ENCODE measurements at places on chromosomes 2 and 18.
A peak's percentile ranks its signal among the peaks of the same experiment; 100 is the strongest.

GRCh38 chr2:120677696-120678247 is 57.9 kb upstream of the GLI2 start:
- no peak for DNase-seq

GRCh38 chr18:77254711-77255405 is 5.2 kb downstream of the GALR1 start:
- DNase-seq: no peak

- DNase-seq: no peak
Measured at GRCh38 chr18:457521-458412, 42.7 kb downstream of the COLEC12 start.

GRCh38 chr2:230714136-230714480 is 1.5 kb downstream of the CAB39 start:
- DNase-seq: peak; percentile 36

DNA sequence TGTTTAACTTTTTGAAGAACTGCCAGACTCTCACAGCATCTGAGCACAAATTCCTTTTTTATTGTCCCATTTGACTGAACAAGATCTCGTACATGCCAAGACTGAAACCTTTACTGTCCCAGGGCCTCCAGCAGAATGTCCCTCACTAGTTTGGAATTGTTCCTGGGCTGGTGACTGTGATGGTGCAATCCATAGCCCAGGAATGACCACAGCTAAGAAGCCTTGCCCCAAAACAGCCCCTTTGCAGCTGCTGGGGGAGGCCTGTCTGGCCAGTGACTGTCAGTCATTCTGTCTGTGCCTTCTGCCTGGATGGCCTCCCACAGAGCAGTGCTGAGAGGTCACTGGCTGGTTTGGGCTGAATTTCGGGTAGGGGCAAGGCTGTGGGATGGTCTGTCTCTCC is 184.5 kb upstream of the MSH6 start:
- DNase-seq: no peak

DNA sequence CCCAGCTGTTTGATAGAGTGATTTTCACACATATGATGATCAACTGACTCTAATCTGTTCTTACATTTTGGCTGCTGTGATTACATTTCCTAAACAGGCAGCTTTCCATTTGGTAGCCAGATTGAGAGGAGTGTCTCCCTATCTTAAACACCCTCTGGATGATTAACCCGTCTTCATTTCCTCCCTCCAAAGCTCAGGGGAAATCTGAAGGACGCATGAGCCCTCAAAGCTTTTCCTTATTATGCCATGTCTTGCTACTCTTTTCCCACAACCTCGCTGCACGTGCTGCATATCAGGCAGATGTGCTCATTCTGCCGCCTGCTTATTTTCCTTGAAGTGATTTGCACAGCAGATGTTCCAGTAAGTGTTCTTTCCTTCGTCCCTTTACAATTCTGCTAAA is 837.4 kb downstream of the LRRTM4 start:
- peak; percentile 13 for DNase-seq

DNA sequence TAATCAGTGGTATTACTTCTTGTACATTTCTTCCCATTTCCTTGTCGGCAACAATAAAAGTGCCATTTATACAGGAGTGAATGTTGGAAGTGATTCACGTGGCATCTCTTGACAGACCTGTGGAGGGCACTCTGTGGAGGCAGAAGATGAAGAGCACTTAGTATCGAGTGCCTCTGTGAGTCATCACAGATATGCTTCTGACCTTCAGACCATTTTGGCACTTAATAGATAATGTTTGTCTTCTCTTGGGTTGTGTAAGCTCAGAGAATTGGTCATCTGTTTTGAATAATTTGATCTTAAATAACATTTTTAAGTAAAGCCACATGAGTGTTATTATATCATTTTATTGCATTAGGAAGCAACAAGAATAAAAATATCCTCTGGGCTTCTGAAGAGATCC is 305.5 kb downstream of the PTPRM start:
- no peak for DNase-seq

DNA sequence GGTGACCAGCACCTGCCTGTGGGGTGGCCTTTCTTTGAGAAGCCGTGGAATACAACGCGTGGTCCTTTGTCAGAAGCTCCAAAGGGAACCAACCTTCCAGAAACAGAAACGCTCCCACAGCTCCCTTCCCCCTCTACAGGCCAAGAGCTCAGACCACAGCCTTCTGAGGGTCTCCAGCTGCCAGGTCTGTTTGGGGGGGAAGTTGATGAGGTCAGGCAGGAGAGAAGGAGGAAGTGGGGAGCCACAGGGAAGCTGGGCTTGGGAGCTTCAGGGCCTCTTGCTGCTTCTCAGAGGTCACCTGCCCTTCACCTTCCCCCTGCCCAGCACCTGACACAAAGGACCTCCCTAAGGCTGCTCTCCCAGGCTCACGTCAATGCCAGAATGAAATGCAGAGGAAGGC is 287.7 kb upstream of the ID2 start:
- no peak for DNase-seq

DNA sequence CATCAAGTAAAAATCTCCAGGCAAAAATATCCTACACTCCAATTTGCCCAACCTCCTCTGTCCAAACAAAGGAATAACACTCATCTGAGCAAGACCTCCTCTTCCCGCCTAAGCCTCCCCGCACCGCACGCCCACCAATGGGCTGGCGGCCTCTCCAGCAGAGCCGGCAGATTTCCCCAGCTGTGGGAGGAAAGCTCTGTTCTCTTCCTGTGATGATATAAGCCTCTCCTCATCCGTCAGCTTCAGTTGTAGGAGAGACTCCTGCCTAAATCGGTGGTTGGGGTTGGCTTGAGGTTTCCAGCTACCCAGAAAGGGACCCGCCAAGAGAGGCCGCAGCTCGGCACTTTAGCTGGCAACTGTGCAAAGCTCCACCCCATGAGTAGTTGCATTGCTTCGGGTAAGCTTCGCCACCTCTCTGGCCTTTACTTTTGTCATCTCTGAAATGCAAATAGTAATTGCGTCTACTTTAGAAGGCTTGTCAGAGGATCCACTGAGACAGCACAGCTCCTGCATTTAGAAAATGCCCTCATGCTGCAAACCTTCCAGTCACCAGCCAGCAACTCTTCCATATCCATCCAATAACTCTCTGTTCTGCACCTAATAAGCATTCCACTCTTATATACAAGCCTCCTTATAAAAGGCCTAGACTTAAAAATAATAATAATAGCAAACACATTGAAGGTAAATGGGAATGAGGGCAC is 146.4 kb downstream of the MYT1L start:
- no peak for DNase-seq

- DNase-seq: no peak
Measured at GRCh38 chr2:96602330-96602823, 35.7 kb downstream of the KANSL3 start.

GRCh38 chr2:161059388-161059787 is 100.8 kb upstream of the TANK start:
- DNase-seq: no peak

- no peak for DNase-seq
Measured at GRCh38 chr18:37668971-37669747, 103.6 kb upstream of the CELF4 start.

GRCh38 chr2:45009303-45009927 is at the start of gene SIX2:
Gene SIX2 (minus strand): TSS chr2:45009452. CDS start chr2:45009110, 342 bp downstream.
- DNase-seq: peak; percentile 79

DNA sequence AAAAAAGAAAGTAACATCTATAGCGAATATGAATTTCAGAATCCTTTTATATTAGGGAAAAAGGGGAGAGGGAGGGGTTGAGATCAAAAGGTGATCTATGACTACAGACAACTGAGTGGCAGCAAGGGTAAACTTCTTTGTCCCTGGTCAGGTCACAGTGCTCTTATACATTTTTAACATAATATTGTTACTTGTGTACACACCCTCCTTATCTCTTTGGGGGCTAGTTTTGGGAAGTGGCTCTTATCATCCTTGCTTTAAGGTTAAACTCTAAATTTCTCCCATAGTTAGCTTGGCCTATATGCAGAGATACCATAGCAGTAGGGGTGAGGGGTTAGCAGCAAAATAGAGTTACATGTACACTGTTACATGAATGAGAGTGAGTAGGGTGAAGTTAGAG is 31.6 kb upstream of the ATG16L1 start:
- DNase-seq: no peak

GRCh38 chr2:14132386-14132785 is 500.1 kb upstream of the LRATD1 start:
- no peak for DNase-seq

DNA sequence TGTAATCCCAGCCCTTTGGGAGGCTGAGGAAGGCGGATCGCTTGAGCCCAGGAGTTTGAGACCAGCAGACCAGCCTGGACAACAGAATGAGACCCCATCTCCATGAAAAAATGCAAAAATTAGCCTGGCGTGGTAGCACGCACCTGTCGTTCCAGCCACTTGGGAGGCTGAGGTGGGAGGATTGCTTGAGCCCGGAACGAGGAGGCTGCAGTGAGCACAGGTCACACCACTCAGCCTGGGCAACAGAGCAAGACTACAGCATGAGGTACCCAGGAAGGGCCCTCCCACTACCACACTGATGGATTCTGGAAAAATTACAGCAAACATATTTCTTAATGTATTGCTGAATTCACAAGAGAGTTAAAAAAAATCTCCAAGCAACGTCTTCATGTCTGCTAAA is 56.3 kb upstream of the HPCAL1 start:
- no peak for DNase-seq

DNA sequence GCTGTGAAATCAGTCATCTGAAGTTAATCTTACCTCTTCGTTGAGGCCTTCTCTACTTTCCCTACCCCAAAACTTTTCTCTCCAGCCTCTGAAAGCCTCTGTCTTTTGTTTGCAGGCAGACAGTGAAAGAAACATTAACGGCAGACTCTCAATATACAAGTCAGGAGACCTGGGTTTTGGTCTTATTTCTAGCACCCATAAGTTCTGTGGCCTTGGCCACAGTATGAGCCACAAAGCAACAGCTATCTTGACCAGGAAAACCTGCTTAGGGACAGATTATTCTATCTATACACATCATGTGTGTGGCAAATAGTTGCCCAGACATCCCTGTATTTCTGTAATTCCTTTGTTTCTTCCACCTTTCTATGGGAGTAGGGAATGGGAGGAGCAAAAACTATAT is 318.3 kb downstream of the AGPS start:
- DNase-seq: no peak

GRCh38 chr2:66024391-66024790 is 410.5 kb upstream of the MEIS1 start:
- DNase-seq: peak; percentile 8

GRCh38 chr2:182826064-182826463 is 40.4 kb downstream of the FRZB start:
- DNase-seq: no peak

- no peak for DNase-seq
Measured at GRCh38 chr2:119293900-119294299, 70.3 kb downstream of the STEAP3 start.

Data from WERI-Rb-1 (cell line).